ENCODE measurements at places on chromosomes 5 and 9.

DNA sequence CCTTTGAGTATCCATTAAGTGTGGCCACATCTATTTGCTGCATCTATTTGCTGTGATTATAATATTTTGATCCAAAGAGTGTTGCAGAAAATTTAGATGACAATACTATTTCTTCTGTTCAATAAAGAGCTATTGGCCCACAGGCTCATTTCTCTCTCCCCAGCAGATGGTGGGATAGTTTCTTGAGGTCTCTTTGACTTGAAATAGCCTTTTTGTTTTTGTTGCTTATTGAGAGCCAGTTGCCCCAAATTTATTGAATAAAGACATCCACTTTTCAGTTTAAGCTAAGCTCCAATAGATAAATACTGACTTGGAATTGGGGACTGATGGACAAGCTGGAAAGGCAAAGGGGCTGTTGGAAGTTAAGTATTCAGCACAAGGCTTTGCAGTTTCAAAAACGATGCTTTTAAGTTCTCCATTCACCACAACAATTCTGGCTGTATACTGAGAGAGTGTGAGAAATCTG is 290.1 kb upstream of the MPDZ start:
- H3K4me1 ChIP-seq = no peaks in the 10 kb centered on the region
- H3K27me3 ChIP-seq = no peaks in the 10 kb centered on the region
- H3K27ac ChIP-seq = no peak overlapping the region
- no peak for DNase-seq
- no peak overlapping the region for H3K4me3 ChIP-seq

DNA sequence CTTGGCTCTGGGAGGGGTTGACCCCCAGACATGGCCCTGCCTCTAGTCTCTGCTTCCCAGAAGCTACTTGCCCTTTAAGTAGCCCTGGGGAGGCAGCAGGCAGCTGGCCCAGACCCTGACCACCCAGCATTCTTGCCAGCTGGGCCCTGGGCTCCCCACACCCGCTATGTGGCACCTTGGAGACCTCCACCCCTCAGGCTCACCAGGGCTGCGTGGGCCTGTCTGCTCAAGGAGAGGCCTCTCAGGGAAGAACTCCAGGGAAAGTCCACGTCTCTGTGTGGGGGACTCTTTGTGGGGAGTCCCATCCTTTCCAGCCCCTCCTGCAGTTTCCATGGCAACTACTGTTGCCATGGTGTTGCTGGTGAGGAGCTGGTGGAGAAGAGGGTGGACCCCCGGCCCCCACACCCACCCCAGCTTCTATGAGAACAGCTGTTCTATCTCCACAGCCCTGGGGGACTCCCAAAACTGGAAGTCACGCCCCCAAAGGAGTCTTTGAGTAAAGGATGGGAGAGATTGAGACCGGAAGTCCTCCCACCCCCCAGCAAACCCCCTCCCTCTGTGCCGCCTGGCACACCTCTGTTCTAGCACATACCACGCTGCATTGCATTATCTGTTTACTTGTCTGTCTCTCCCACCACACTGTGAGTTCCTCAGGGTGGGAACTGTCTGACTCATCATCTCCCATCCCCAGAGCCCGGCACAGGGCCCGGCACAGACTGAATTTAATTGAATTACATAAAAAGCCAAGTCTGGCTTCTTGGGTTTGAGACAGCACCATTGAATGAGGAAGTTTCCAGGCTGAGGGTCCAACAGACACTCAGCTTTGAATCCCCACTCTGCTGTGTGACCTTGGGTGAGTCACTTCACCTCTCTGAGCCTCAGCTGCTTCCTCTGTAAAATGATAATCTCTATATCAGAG is 12.6 kb downstream of the DNM1 start:
- no peak overlapping the region for H3K27ac ChIP-seq
- no peaks in the 10 kb centered on the region for H3K36me3 ChIP-seq
- H3K27me3 ChIP-seq = peaks cover 16% of the 10 kb centered on the region

- H3K4me1 ChIP-seq = no peaks in the 10 kb centered on the region
- no peaks in the 10 kb centered on the region for H3K36me3 ChIP-seq
- no peak for DNase-seq
- H3K27ac ChIP-seq = no peak overlapping the region
Measured at GRCh38 chr5:89047571-89047970, 164.6 kb upstream of the MEF2C start.

DNA sequence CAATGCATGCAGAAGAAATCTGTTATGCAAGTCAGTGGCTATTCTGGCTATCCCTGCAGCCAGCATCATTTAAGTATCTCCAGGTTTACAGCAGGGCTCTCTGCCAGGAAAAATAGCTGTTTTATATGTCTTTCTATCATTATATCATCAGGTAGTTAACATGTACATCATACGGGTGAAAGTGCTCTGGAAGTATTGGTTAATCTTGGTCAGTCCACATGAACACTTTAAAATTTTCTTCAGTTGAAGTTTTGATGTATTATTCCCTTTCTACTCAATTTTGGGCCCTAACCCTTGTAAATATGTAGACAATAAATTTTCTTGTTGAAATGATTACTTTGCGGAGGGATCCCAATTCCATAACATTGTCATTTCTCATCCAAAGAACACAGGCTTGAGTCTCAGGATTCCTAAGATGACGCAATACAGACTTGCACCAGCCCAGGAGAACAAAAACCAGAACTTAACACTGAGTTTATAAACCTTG is 67.5 kb downstream of the SEMA6A start:
- H3K4me1 ChIP-seq = no peaks in the 10 kb centered on the region
- H3K36me3 ChIP-seq = no peaks in the 10 kb centered on the region
- H3K27ac ChIP-seq = no peak overlapping the region
- DNase-seq = no peak
- H3K4me3 ChIP-seq = no peak overlapping the region

- no peaks in the 10 kb centered on the region for H3K36me3 ChIP-seq
- H3K4me3 ChIP-seq = no peak overlapping the region
- H3K27ac ChIP-seq = no peak overlapping the region
Measured at GRCh38 chr5:83516377-83516776, 44.8 kb downstream of the VCAN start.

All from thymus (tissue), 14 donors.